ENCODE measurements at places on chromosomes 5 and 9.

DNA sequence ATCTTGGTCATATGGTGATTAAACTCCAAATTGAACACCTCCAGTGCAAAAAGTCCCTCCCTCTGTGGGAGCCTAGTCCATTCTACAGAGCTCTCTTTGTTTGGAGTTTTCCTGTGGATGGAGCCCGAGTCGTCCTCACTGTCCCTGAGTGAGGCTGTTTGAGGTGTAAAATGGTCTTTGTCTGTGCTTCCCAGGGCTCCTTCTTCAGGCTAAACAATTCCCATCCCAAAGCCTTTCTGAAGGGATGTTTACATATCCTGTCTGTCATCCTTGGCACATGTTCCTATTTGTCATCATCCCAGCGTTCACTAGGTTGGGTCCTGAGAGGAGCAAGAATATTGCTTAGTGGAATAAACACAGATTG is 68.9 kb downstream of the COL27A1 start:
- no peak for DNase-seq

DNA sequence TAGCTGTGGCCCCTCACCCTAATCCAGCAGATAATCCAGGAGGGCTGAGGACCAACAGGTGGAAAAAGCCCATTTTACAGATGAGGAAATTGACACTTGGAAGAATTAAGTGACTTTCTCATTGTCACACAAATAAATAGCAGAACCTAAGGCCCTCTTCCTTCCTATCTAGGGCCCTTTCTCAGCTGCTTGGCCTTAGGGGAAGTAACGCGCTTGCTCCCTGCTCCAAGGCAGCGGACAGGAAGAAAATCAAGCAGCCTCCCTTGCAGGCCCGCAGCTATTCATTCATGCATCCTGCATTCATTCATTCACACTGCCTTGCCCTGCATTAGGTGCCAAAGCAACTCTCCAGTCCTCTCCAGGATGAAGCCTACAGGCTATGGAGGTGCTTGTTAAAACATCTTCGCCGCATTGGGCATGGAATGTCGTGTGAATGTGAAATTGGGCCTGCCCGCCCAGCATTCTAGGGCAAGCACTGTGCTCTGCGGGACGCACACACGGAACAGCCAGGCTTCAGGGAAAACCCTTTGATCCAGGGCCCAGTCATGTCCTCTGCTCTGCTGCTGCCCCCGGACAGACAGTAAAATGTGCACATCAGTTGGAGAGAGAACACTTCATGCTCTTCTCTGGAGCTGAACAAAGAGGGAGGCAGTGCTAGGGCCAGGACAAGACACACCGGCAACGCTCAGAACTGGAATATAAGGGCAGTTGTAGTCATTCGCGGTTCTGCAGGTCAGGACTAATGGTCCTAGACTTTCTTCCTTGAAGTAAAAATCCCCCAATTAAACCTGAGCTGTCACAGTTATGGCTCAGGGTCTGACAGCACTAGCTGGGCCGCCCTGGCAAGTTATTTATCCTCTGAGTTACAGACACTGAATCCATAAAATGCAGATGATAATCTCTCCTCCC is 166.0 kb downstream of the COL23A1 start:
- DNase-seq, result no peak

DNA sequence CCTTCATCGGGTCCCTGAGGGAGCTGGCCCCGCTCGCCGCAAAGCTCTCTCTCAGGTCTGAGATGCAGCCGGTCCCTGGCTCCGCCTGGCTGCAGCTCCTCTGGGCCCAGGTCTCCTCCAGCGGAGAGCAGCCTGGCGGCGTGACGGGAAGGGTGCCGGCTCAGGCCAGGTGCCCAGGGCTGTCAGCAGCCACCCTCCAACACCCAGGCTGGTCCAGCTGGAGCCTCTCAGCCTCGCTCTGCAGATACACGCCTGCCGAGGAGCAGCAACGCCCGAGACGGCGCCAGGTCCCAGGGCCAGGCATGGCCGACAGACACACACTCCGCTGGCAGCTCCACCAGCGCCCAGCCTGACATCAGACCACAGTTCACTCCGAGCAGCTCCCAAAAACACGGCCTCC is 25.6 kb downstream of the FAM163B start:
- DNase-seq, result no peak

DNA sequence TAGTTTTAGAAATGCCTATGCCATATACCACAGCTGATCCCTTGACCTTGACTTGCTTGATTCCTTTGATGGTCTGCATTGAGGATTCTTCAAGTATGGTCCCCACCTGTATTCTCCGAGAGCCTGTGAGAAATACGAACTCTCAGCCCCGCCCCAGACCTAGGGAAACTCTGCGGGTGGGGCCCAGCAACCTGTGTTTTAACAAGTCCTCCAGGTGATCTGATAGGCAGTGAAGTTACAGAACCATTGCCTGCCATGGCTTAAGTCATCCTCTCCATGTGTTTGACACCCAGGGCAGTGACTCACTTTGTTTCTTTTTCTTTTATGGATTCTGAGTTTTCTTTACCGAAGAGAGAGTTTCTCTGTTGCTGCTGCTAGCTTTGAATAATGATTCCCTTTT is 18.5 kb downstream of the FRMPD1 start:
- no peak for DNase-seq

DNA sequence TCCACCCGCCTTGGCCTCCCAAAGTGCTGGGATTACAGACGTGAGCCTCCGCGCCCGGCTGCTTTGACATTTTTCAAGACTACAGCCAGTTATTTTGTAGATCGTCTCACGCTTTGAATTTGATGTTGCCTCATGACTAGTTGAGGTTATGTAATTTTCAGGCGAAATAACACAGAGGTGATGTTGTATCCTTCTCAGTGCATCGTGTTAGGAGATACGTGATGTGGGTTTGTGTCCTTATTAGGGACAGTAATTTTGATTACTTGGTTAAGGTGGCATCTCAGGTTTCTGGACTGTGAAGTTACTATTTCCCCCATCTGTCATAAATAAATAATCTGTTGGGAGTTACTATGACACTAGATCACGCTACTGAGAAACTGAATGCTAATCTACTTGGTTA is 25.0 kb downstream of the CTNNA1 start:
- DNase-seq, result no peak

DNA sequence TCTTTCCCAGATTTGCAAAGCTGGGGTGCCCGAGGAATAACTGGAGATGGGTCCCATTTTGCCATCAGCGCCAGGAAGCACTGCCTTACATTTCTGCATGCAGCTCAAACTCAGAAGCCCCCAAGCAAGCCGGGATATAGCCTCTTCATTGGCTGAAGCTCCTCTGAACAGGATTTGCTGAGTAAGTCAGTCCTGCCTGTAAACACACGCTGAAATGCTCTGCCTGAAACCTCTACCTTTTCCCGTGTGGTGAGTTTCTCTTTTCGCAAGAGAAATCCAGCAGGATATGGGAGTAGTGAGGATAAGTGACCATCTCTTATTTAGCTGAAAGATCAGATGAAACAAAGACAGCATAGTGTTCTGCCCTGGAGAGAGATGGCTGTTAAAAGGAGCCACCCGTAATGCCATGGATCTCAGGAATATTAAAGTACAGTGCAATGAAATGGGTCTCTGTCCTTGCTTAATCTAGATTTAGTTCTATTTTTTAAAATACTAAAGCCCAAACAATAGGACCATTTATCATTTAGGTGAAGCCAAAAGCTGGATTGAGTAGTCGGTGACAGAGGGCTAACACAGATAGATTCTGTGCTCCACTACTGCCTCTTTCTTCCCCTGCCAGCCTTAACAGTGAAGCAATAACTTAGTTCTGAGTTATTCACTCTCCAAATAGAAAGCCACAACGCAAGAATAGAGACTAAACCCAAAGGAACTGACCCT is 177.5 kb upstream of the PPP2R2B start:
- no peak for DNase-seq

- no peak for DNase-seq
These were observed 19.9 kb downstream of the ABITRAM start for GRCh38 chr9:108953983-108954574.

DNA sequence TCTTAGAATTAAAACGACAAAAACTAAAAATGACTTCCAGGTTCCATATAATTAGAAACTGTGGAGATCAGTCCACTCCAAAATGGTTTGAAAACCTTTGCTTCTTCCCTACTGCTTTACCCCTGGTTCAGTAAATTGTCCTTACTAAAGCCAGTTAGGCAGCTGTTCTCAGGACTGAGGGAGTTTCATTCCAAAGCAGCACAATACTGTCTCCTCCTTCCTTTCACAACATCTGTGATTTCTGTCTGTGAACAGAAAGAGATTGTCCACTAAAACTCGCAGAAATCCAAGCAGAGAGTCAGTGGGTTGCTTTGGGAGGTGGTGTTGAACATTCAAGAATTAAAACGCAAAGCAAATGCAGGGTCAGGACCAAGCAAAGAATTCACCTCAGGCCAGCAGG is 740.8 kb upstream of the ZNF608 start:
- no peak for DNase-seq

DNA sequence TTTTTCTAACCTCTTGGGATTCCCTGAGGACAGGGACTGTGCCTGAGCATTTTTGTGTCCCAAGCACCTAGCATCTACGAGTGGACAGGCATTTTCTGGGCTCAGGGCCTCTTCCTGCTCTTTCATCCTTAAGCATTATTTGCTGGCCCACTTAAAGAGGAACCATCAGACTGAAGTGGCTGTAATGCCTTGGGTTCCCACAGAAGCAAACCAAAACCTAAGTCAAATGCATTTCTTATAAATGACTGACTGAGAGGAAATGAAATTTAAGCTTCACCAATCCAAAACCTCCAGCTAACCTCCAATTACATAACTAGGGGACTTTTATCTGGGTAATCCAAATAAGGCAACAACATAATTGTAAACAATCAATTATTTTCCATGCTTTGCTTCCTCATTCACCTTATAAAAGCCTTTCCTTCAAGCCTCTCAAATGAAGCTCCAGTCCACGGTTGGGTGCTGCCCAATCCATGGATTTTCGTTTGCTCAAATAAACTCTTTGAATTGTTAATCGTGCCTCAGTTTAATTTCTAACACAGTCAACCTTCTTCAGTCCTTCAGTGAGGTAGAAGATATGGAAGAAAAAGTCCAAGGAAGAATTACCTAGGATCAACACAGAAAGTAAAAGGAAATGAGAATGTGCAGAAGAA is 25.3 kb upstream of the SLC31A2 start:
- no peak for DNase-seq

GRCh38 chr5:33235824-33236223 is 204.9 kb upstream of the TARS1 start:
- no peak for DNase-seq

- no peak for DNase-seq
These were observed 20.6 kb downstream of the TPD52L3 start for GRCh38 chr9:6348766-6349165.

- DNase-seq, result no peak
These were observed 29.0 kb downstream of the STK10 start for GRCh38 chr5:172159016-172159415.

GRCh38 chr5:67808340-67808739 is 407.2 kb upstream of the PIK3R1 start:
- DNase-seq, result no peak

DNA sequence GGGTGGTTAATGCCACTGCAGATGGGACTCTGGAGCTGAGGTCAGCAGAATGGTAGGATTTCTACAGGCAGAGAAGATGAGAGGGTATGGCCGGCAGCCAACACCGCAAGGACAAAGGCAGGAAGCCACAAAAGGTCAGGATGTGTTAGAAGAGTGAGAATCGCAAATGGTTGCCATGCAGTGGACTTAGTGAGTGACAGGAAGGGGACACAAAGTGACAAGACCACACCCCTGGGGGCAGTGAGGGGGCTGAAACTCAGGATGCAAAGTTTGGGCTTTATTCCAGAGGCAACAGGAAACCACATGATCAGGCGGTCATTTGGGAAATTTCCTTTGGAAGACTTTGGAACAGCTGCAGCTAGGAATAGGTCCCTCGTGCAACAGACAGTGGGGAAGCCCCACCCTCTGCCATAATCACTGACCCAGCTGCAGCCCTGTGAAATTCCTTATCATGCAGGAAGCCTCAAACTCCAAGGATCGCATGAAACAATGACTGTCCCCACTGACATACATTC is 14.2 kb upstream of the CCDC180 start:
- DNase-seq, result no peak

DNA sequence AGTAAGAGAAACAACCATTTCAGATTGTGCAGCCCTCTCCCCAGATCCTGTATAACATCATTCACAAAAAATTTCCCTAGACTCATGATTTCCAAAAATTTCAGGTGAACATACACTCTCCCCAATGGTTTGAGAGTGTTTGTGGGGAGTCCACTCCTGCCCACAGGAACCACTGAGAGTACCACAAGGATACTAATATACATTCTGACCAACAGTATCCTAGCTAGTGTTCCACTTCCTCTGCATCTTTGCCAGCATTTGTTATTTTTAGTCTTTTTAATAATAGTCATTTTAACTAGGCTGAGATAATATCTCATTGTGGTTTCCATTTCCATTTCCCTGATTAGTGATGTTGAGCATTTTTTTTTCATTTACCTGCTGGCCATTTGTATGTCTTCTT is 155.4 kb downstream of the DTWD2 start:
- no peak for DNase-seq

DNA sequence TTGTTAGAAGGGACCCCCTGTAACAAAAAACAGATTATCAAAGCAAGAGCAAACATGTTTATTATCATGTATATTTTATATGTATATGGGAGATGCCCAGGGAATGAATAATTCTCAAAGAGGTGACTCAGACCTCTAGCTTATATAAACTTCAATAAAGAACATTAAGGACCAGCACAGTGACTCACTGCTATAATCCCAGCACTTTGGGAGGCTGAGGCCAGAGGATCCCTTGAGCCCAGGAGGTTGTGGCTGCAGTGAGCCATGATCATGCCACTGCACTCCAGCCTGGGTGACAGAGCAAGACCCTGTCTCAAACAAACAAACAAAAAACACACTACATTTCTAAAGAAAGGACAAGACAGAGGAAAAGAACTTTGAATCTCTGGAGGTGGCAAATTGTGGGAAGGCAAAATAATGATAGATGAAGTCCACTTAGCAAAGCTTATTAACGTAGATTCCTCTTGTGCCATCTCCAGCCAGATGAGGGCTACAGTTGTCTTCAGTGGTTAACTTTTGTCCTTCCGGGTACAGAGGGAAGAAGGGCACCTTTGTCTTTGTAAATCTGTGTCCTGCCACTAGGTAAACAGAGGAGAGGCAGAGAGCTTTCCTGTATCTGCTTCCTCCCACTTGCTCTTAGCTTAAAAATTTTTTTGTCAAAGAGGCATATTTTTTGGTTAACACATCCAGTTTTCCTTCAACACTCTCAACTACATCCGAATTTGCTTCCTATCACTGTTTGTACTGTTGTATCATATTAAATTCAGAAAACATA is 7.5 kb upstream of the RFK start:
- no peak for DNase-seq

DNA sequence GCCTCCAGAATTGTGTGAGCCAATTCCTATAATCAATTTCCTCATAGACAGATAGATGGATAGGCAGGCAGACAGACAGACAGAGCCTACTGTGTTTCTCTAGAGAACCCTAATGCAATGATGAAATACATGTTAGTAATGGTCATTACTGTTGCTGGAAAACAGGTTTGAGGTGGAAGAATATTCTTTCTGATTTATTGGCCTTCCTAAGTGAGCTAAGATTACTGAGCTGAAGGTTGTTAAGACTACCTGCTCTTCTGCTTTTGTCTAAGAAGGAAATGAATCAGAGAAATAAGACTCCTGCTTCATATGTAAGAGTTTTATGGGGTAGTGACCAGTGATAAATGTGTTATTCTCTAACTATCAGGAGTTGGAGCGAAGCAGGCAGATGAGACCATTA is 219.9 kb downstream of the ELAVL2 start:
- no peak for DNase-seq

GRCh38 chr5:75558981-75559632 is 47.4 kb downstream of the POLK start:
- DNase-seq, result no peak

- no peak for DNase-seq
These were observed 578.9 kb downstream of the CETN3 start for GRCh38 chr5:89830691-89831090.

GRCh38 chr5:61245486-61245885 is 83.2 kb upstream of the SMIM15 start:
- DNase-seq, result no peak

Data from stimulated activated CD4-positive, alpha-beta T cell treated with anti-CD3 and anti-CD28 coated beads, Interleukin-15, amount 100 ng/mL, for 48 hours (primary cell).